ENCODE measurements at places on chromosomes 3 and 15. TPM values are rescaled to one million over a fixed set of nuclear protein-coding genes. Genes with fewer than 3 reads are reported as not detected.

DNA sequence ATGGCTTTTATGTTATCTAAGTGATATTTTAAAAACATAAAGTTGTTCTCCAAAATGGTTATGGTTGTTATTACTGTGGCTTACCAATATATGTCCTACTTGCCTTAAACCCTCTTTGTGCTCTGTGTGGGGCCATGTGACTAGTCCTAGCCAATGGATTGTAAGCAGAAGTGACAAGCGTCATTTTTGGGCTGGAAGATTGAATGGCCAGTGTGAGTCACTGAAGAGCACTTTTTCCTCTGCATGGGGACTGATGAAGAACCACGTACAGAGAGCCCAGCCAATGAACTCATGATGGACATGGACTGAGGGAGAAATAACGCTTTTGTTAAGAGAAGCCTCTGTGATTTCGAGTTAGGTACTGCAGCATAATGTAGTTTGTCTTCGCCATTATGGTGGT, 332.7 kb downstream of the EDEM1 start:
- H3K36me3 ChIP-seq, result no peaks in the 10 kb centered on the region
- no peaks in the 10 kb centered on the region for H3K4me1 ChIP-seq
- H3K27me3 ChIP-seq, result no peaks in the 10 kb centered on the region
- DNase-seq, result no peak
- H3K27ac ChIP-seq, result no peak overlapping the region
- no peak overlapping the region for H3K4me3 ChIP-seq

- H3K36me3 ChIP-seq, result no peaks in the 10 kb centered on the region
- no peaks in the 10 kb centered on the region for H3K4me1 ChIP-seq
These were observed 82.7 kb upstream of the SOX2 start for GRCh38 chr3:181629029-181629428.

GRCh38 chr3:184299488-184300377, 692 bp downstream of the PSMD2 start:
- DNase-seq, result no peak
- peak overlapping the region; percentile 92 for H3K4me3 ChIP-seq
- peaks cover 28% of the 10 kb centered on the region for H3K4me1 ChIP-seq
- H3K36me3 ChIP-seq, result peaks cover 40% of the 10 kb centered on the region
- peak overlapping the region; percentile 54 for H3K27ac ChIP-seq
- H3K27me3 ChIP-seq, result peaks cover 4% of the 10 kb centered on the region

DNA sequence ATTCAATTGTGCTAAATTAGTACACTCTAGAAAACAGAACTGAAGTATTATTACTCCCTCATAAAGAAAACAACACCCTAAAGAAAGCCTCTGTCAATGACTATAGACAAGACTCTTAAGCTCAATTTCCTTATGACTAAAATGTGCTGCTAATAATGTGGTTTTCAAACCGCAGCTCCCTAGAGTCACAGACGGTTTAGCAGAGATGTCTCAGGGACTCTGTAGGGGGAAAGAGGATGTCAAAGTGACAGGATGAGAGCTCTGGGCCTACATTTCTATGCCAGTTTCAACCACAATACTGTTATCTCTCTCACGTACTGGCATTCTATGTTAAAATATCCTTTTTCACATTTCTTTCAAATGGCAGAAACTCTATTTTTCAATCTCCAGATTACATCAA, 37.6 kb upstream of the WDR49 start:
- peak overlapping the region; percentile 0 for H3K4me3 ChIP-seq
- peak; percentile 22 for DNase-seq
- peaks cover 27% of the 10 kb centered on the region for H3K4me1 ChIP-seq

SPSB4 gene
- not detected for total RNA-seq

AADACL2 gene
- not detected for total RNA-seq

All from activated T-helper 1 cell treated with anti-CD3 and anti-CD28 coated beads, Interleukin-12 subunit alpha, Interleukin-12 subunit beta, Interleukin-2, Interleukin-4 antibody, amounts not matched to agents 30 ng/mL and 10 ng/mL and 1 ng/mL, durations not matched to agents 14 hours and 24 hours and 36 hours (primary cell).